Naive thymus-derived CD8-positive, alpha-beta T cell (primary cell): ENCODE measurements at places on chromosomes 7 and 10. TPM values are rescaled to one million over a fixed set of nuclear protein-coding genes. Genes with fewer than 3 reads are reported as not detected.

GRCh38 chr10:95122736-95123135 lies 53.4 kb upstream of the CYP2C8 start:
- H3K4me3 ChIP-seq, result no peak overlapping the region
- peaks cover 6% of the 10 kb centered on the region for H3K36me3 ChIP-seq
- no peaks in the 10 kb centered on the region for H3K4me1 ChIP-seq
- DNase-seq, result no peak

- H3K27me3 ChIP-seq, result peaks cover 4% of the 10 kb centered on the region
- no peak overlapping the region for H3K27ac ChIP-seq
- H3K4me1 ChIP-seq, result no peaks in the 10 kb centered on the region
- no peaks in the 10 kb centered on the region for H3K36me3 ChIP-seq
- no peak overlapping the region for H3K4me3 ChIP-seq
- peak; percentile 29 for DNase-seq
Observed at GRCh38 chr10:26367771-26368170, 70.4 kb upstream of the APBB1IP start.

Gene CALN1
- not detected for polyA plus RNA-seq

GRCh38 chr10:8273749-8274148 lies 219.3 kb downstream of the GATA3 start:
- no peak overlapping the region for H3K27ac ChIP-seq
- no peaks in the 10 kb centered on the region for H3K27me3 ChIP-seq
- no peaks in the 10 kb centered on the region for H3K36me3 ChIP-seq
- no peak overlapping the region for H3K4me3 ChIP-seq
- no peak for DNase-seq
- H3K4me1 ChIP-seq, result no peaks in the 10 kb centered on the region

DNA sequence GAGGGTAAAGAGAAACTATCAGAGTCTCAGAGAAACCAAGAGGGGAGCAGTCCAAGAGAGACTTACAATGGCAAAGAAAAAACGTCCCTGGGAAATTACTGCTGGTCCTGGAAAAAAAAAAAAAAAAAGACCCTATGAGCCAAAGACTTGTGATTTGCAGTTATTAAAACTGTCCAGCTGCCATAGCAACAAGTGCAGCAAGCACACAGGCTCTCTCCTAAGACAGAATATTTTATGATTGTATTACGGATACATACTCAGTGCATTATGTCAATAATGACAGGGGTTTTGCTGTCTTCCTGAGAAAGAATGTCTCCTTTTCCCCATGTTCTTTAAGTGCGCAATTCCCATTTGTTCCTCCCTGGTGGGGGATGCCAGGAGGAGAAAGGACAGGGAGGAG lies 178.5 kb downstream of the GPAM start:
- no peak overlapping the region for H3K27ac ChIP-seq
- DNase-seq, result no peak
- no peak overlapping the region for H3K4me3 ChIP-seq
- H3K36me3 ChIP-seq, result no peaks in the 10 kb centered on the region
- no peaks in the 10 kb centered on the region for H3K4me1 ChIP-seq
- peaks cover 16% of the 10 kb centered on the region for H3K27me3 ChIP-seq

GRCh38 chr10:51082857-51083256 lies 8.6 kb downstream of the PRKG1 start:
- H3K4me1 ChIP-seq, result no peaks in the 10 kb centered on the region
- DNase-seq, result no peak
- peaks cover 11% of the 10 kb centered on the region for H3K27me3 ChIP-seq
- H3K36me3 ChIP-seq, result no peaks in the 10 kb centered on the region
- H3K27ac ChIP-seq, result no peak overlapping the region
- H3K4me3 ChIP-seq, result no peak overlapping the region

DNA sequence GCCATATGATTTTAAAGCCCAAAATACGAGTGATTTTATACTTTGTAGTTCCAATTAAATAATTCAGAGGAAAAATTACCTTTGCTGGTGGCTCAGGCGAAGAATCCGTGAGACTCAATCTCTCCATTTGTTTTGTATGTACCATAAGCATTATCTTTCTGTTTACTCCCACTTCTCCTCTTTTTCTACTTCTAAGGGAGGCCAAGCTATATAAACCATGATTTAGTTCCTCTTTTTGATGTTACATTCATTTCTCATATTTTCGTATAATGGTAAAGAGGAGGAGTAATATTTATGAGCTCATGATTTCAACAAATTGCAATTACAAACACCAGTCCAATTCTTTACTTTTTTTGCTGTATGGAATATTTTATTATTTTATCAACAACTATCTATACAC lies 50.6 kb upstream of the TES start:
- no peak overlapping the region for H3K4me3 ChIP-seq
- no peaks in the 10 kb centered on the region for H3K36me3 ChIP-seq
- DNase-seq, result no peak
- no peak overlapping the region for H3K27ac ChIP-seq
- H3K4me1 ChIP-seq, result no peaks in the 10 kb centered on the region

GRCh38 chr10:33982995-33983394 lies 648.5 kb upstream of the NRP1 start:
- H3K27me3 ChIP-seq, result no peaks in the 10 kb centered on the region
- H3K36me3 ChIP-seq, result no peaks in the 10 kb centered on the region
- no peaks in the 10 kb centered on the region for H3K4me1 ChIP-seq
- H3K4me3 ChIP-seq, result no peak overlapping the region
- DNase-seq, result no peak
- no peak overlapping the region for H3K27ac ChIP-seq

- H3K4me1 ChIP-seq, result no peaks in the 10 kb centered on the region
- H3K27me3 ChIP-seq, result no peaks in the 10 kb centered on the region
- H3K27ac ChIP-seq, result no peak overlapping the region
- peaks cover 21% of the 10 kb centered on the region for H3K36me3 ChIP-seq
Observed at GRCh38 chr7:2180081-2180480, 52.7 kb downstream of the MAD1L1 start.

DNA sequence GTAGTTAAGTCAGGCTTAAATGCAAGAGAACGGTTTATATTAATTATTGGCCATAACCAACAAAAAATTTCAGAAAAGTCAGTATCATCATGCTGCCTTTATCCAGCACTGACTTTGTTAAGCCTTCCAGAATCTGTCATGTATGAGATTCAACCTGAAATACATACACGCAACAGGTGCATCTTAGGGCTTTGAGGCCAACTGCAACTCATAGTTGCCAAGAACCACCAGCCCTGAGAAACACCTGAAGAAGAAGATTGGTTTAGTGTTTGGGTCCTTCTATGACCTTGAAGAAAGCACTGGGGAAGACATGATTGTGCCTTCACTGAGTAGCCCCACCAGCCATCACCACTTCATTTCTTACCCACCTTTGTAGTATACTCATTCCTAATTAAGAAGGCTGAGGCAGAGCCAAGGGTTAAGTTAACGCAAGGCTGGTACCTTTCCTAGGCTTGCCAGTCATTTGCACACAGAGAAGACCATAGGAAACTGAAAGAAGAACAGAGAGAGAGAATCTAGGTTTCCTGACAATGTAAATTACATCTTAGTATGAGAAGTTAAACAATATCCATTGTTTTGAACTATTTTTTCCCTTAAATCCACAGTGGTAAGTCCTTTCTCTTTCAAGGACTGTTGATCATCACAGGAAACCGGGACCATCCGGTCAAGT lies 200.1 kb upstream of the PRKCQ start:
- DNase-seq, result no peak
- no peaks in the 10 kb centered on the region for H3K4me1 ChIP-seq
- H3K27ac ChIP-seq, result no peak overlapping the region
- no peak overlapping the region for H3K4me3 ChIP-seq
- peaks cover 32% of the 10 kb centered on the region for H3K27me3 ChIP-seq
- H3K36me3 ChIP-seq, result no peaks in the 10 kb centered on the region

DNA sequence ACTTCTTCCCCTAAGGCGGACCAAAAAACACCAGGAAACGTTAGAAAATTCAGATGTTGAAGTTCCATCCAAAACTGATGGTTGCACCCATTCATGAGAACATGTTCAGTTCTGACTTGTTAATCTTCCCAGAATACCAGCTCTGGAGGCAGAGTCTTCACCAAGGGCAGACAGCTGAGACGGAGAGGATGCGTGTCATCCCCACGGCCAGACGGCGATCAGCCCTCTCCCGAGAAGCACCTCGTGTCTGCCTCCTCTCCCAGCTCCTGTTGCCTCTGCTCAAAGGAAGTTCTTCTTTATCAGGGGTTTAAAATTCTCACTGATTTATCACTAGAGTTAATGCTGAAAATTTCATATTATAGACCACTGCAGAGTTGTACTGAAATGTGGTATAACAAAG lies 269.7 kb downstream of the ZMYND11 start:
- H3K4me3 ChIP-seq, result no peak overlapping the region
- no peak for DNase-seq

Gene CADPS2
- not detected for polyA plus RNA-seq

- H3K4me1 ChIP-seq, result no peaks in the 10 kb centered on the region
- H3K27me3 ChIP-seq, result no peaks in the 10 kb centered on the region
- no peak overlapping the region for H3K27ac ChIP-seq
- no peak for DNase-seq
Observed at GRCh38 chr10:93837822-93838221, 56.0 kb upstream of the SLC35G1 start.

DNA sequence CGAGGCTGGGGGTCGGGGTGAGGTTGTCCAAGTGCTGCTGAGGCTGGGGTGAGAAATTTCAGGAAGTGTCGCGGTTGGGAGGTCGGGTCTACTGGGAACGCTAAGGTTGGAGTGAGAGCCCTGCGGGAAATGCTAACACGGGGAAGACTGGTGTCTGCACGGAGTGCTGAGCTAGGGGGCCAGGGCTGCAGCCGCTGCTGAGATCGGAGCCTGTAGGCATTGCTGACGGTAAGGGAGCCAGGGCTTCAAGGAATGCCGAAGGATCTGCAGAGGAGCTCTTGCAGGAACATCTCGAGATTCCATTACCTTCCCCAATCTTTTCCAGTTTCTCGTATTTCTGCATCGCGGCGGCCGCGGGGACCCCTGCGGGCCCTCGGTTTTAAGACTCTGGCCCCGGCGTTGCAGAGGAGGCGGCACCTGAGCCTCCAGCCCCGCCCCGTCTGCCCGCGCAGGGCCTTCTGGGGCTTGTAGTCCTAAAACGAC lies at the start of gene CDK5:
CDK5 (minus strand) TSS at position 392 of the 483 bp plus-strand sequence; CDS start at position 343, 49 bp downstream.
- H3K4me1 ChIP-seq, result peaks cover 54% of the 10 kb centered on the region
- H3K27me3 ChIP-seq, result peaks cover 2% of the 10 kb centered on the region
- H3K4me3 ChIP-seq, result peak within 1 kb of the TSS; percentile 96
- H3K36me3 ChIP-seq, result no peaks in the 10 kb centered on the region
- no peak for DNase-seq

GRCh38 chr10:58414270-58415041 lies 29.2 kb downstream of the TFAM start:
- no peak for DNase-seq
- H3K27ac ChIP-seq, result no peak overlapping the region
- no peak overlapping the region for H3K4me3 ChIP-seq
- peaks cover 8% of the 10 kb centered on the region for H3K27me3 ChIP-seq

Gene SMARCD3
- 15.6 TPM for polyA plus RNA-seq

GRCh38 chr10:75531571-75532031 lies 100.2 kb downstream of the LRMDA start:
- no peaks in the 10 kb centered on the region for H3K36me3 ChIP-seq
- H3K4me3 ChIP-seq, result no peak overlapping the region
- H3K27ac ChIP-seq, result no peak overlapping the region
- H3K27me3 ChIP-seq, result peaks cover 15% of the 10 kb centered on the region
- no peak for DNase-seq

Gene TMEM213
- polyA plus RNA-seq, result not detected

DNA sequence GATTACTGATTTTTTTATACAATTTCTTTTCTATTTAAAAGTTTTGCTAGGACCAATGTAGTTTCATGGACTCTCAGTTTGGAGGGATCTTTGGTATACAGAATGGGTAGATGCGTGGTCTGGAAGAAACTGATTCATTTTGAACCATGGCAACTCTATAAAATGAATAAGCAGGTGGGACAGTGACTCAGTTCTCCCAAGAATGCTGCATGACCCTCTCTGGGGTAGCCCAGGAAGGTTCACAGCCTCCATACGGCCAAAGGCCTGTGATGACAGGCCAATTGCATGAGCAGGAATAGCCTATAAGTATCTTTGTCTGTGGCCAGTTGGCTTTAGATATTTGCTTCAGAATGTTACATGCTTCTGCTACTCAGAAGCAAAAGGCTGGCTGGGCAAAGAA lies 113.3 kb upstream of the RSU1 start:
- no peak overlapping the region for H3K4me3 ChIP-seq
- no peak for DNase-seq
- no peaks in the 10 kb centered on the region for H3K27me3 ChIP-seq
- peaks cover 10% of the 10 kb centered on the region for H3K36me3 ChIP-seq
- no peak overlapping the region for H3K27ac ChIP-seq

Gene COPS6
- 121 TPM for polyA plus RNA-seq

DNA sequence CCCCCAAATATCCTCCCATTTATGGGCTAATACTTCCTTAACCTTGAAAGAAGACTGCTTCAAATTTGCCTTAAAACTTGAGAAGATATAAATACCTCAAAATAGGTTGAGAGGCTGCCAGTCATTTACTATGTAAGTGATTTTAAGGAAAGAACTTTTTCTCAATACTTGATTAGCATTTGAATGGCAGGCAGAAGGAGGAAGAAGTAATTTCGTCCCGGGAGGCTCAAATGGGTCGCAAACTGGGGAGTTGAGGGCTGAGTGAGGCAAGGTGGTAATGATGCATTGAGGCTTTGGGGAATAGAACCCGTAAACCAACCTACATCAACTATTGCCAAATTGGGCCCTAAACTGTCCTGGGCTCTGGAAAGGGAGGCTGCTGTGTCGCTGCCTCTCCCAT lies 11.1 kb downstream of the CAMK1D start:
- no peak for DNase-seq
- no peaks in the 10 kb centered on the region for H3K27me3 ChIP-seq
- H3K36me3 ChIP-seq, result peaks cover 6% of the 10 kb centered on the region
- H3K4me3 ChIP-seq, result no peak overlapping the region
- H3K4me1 ChIP-seq, result peaks cover 28% of the 10 kb centered on the region

GRCh38 chr10:4765428-4765827 lies 60.6 kb upstream of the AKR1E2 start:
- DNase-seq, result no peak
- H3K27ac ChIP-seq, result no peak overlapping the region
- no peaks in the 10 kb centered on the region for H3K36me3 ChIP-seq

- no peaks in the 10 kb centered on the region for H3K36me3 ChIP-seq
- H3K27me3 ChIP-seq, result no peaks in the 10 kb centered on the region
- H3K27ac ChIP-seq, result no peak overlapping the region
- no peak for DNase-seq
- H3K4me1 ChIP-seq, result peaks cover 4% of the 10 kb centered on the region
Observed at GRCh38 chr7:17230099-17230807, 68.2 kb upstream of the AHR start.

- peaks cover 5% of the 10 kb centered on the region for H3K36me3 ChIP-seq
- no peak overlapping the region for H3K4me3 ChIP-seq
- H3K27me3 ChIP-seq, result no peaks in the 10 kb centered on the region
- peaks cover 48% of the 10 kb centered on the region for H3K4me1 ChIP-seq
- no peak overlapping the region for H3K27ac ChIP-seq
Observed at GRCh38 chr10:12583891-12584595, 234.7 kb downstream of the CAMK1D start.

- peaks cover 26% of the 10 kb centered on the region for H3K4me1 ChIP-seq
- H3K27ac ChIP-seq, result no peak overlapping the region
- no peaks in the 10 kb centered on the region for H3K36me3 ChIP-seq
- DNase-seq, result no peak
Observed at GRCh38 chr10:61894133-61894532, 7.4 kb upstream of the ARID5B start.
